Activated naive CD4-positive, alpha-beta T cell treated with anti-CD3 and anti-CD28 coated beads, Interleukin-2, amount 50 U/mL, for 16 hours (primary cell): ENCODE measurements at places on chromosomes 7 and 10.

DNA sequence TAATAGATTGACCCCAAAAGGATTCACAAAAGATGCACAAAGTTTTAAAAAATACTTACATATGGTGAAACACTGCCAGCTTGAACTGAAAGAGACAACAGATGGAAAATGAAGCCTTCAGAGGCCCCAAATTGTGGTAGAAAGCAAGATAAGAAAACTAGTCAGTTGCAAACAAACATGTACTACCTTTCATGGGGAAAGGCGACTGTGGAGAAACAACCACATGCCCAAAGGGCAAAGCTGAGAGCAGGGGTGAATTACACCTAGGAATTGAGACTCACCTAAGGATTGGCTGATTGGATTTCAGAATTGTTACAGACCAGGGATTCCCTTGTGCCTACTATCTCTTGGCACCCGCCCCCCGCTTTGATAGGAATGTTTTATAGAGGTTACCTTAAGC is 13.1 kb downstream of the EPC1 start:
- no peak for DNase-seq

DNA sequence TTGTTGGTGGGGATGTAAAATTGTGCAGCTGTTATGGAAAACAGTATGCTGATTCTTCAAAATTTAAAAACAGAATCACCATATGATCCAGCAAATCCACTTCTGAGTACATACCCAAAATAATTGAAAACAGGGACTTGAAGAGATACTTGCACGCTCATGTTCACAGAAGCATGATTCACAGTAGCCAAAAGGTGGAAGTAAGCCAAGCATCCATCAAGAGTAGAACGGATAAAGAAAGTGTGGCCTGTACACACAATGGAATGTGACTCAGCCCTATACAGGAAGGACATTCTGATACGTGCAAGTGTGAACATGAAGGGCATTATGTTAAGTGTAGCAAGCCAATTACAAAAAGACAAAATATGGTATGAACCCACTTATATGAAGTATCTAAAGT is 696.7 kb upstream of the CELF2 start:
- DNase-seq = no peak

DNA sequence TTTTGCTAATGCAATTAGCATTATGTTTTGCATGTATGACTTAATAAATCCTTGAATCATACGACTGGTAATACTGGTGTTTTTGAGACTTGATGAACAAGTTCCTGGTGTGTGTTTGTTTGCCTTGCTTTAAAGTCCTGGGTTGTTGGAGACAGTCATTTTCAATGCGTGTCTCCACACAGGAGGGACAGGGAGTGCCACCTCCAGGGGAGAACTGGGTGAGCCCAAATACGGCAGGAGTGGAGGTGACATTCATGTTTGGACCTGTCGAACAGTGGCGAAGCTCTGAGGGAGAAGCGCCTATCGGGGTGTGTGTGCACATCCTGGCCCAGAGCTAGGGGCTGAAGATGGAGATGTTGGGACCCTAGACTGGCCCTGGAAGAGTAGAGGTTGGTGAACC is 43.8 kb downstream of the DAGLB start:
- DNase-seq = no peak

- DNase-seq = no peak
These were observed 7.9 kb downstream of the CPED1 start for GRCh38 chr7:120996333-120996987.

- DNase-seq = no peak
These were observed 62.1 kb upstream of the COL1A2 start for GRCh38 chr7:94332571-94332970.

- DNase-seq = no peak
These were observed 659.7 kb upstream of the IGFBP3 start for GRCh38 chr7:46580766-46581165.
